ENCODE measurements at places on chromosomes 6 and 20.

GRCh38 chr6:63477422-63478040 is 94.7 kb upstream of the LOC128125822 start:
- no peak for DNase-seq

- no peak for DNase-seq
These were observed 93.5 kb upstream of the BMP5 start for GRCh38 chr6:55968926-55969325.

- no peak for DNase-seq
These were observed 68.5 kb upstream of the BTN3A2 start for GRCh38 chr6:26296556-26296856.

DNA sequence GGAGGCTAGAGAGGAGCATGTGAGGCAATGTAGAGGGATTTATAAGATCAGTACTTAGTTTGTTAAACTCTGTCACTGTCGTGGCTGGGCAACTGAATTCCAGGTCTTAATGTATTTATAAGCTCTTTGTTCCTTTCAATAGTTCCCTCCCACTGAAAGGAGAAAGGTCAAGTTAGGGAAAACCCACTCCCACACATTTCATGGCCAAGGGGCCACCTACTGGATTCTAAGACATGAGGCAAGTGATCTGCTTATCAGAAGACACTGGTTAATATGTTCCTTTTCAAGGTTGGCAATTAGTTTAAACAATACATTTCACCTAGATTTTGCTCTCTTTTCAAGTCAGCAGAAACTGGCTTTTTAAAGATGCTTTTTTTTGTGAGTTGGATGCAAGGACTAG is 5.4 kb upstream of the GSTA5 start:
- DNase-seq: no peak

DNA sequence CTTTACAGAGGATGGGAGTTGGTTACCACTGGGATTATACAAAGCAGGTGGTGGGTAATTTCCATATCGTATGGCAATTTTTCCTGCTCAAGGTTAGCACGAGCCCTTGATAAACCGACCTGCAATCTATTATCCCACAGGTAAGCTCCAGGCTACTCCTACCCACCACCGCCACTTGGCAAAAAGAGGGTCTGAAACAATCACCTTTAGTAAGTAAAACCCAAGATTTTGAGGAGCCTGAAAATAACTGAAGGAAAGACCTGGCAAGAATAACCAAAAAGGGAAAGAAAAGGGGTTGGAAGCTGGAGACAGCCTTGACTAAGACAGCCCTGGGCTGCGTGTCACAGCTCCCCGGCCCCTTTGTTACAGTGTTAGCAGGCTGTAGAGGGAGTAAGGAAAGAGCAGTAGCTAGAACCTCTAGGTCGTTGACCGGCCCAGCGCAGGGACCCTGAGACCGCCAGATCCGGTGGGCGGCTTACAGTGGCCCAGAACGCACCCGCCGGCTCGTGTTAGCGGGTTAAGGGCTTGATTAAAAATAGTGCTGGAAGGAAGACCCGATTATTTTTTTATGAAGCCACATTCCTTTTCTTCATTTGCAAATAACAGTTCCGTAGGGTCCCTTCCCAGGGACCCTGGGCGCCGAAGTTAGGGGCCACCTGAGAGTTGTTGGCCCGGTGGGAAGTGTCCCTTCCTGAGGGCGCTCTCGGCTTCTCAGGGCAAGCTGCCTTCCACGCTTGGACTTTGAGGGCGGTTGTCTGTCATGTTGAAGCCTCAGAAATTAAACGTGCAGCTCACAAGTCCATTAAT is 30.5 kb downstream of the TFAP2B start:
- no peak for DNase-seq

DNA sequence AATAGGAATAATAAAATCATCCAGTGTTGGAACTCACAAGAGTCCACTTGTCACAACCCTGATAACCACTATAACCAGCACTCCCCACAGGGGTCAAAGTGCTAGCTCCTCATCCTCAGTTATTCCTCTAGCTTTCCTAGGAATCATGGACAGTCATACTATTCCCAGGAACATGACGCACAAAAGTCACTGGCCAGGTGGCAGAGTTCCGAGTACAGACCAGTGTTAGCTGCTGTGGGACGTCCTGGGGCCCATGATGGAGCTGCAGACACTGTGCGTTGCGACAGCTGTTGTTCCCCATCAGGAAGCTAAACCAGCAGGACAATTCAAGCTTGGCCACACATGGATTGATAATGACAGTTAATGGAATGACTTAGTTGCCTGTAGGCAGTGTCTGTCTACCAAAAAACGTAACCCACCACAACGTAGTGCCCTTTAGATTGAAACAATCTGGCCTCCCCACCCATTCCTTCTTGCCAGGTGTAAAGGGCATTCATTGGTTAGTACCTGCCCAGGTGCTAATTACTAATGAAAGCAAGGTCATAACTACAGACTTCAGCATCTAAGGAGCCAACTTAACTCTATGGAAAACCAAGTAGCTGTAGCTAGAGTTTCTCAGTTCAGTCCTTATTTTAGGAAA is 17.4 kb downstream of the EZR start:
- no peak for DNase-seq

- DNase-seq: no peak
These were observed 828 bp upstream of the SULF2 start for GRCh38 chr20:47785854-47786764.

- no peak for DNase-seq
These were observed 13.8 kb upstream of the DUSP22 start for GRCh38 chr6:278494-278893.

DNA sequence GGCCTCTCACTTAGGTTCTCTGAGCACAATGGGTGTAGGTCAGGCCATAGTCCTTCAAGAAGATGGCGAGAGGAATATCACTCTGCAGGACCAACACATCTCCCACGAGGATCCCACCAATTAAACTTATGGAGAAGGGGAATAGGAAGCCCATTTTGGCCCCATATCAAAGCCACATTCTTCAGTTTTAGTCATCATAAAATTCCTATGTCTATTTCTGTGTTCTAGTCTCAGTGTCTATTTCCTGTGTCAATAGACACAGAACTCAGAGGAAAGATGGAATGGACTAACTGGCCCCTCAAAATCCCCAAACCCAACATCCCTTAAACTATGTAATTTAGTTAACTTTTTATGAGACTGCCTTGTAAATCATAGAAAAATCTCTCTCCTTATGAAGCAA is 216.8 kb downstream of the HACE1 start:
- no peak for DNase-seq

DNA sequence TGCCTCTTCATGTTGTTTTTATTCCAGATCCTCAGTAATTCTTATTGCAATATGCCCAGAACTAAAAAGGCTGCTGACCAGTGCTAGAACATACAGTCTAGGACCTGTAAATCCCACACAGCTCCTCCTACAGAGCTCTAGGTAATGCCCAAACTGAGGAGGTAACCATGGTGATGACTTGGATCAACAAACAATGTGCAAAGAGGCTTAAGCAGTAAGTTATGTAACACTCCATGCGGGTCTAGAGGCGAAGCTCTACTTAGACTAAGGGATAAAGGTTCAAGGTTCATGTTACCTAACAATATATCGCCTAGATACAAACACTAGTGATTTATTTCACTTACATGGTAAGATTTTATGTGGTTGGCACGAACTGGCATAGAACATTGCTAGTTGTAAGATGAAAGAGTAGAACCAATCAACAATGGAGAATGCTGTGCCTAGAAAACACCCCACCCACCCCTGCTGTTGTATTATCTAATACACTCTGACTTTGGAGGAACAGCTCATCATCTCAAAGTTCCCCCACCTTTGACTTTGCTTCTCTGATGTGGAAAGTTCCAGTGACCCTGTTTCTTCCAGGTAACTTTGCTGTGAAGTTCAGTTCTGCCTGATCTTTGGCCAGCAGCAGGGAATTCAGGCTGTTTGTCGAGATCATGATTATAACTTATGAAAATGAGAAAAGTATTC is 242.4 kb downstream of the ALDH8A1 start:
- no peak for DNase-seq

- no peak for DNase-seq
These were observed 348.5 kb downstream of the PLCB1 start for GRCh38 chr20:8480597-8480996.

GRCh38 chr20:14582855-14583254 is 245.4 kb upstream of the FLRT3 start:
- no peak for DNase-seq

- DNase-seq: no peak
These were observed 13.2 kb downstream of the CRYBG1 start for GRCh38 chr6:106373502-106374239.

DNA sequence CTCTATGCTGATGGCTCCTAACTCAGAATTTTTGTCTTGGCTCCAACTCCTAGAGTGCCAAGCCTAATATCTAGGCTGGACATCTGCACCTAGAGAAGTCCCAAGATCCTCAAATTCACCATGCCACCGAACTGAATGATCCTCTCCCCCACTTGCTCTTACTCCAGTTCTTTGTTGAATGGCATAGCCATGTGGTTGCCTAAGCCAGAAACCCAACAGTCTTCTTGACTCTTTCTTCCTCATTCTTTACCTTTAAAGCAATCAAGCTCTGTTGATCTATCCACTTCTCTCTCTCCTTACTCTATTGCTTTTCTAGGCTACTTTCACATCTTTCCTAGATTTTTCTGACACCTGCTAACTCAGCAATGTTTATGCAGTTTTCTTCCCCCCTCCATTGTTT is 126.5 kb upstream of the FOXO3 start:
- DNase-seq: no peak

DNA sequence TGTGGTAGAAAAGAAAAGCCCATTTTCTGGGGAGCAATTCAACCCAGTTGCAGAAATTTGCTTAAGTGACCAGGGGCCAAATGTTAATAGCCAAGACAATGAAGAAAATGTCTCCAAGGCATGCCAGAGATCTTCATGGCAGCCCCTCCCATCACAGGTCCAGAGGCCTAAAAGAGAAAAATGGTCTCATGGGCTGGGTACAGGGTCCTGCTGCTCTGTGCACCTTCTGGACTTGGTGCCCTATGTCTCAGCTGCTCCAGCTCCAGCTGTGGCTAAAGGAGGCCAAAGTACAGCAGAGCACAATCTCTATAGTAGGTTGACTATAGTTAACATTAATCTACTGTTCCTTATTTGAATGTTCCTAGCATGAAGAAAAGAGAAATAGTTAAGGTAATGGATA is 44.7 kb downstream of the FRK start:
- DNase-seq: no peak

- no peak for DNase-seq
These were observed 2.6 kb upstream of the SIRPB1 start for GRCh38 chr20:1622450-1622849.

DNA sequence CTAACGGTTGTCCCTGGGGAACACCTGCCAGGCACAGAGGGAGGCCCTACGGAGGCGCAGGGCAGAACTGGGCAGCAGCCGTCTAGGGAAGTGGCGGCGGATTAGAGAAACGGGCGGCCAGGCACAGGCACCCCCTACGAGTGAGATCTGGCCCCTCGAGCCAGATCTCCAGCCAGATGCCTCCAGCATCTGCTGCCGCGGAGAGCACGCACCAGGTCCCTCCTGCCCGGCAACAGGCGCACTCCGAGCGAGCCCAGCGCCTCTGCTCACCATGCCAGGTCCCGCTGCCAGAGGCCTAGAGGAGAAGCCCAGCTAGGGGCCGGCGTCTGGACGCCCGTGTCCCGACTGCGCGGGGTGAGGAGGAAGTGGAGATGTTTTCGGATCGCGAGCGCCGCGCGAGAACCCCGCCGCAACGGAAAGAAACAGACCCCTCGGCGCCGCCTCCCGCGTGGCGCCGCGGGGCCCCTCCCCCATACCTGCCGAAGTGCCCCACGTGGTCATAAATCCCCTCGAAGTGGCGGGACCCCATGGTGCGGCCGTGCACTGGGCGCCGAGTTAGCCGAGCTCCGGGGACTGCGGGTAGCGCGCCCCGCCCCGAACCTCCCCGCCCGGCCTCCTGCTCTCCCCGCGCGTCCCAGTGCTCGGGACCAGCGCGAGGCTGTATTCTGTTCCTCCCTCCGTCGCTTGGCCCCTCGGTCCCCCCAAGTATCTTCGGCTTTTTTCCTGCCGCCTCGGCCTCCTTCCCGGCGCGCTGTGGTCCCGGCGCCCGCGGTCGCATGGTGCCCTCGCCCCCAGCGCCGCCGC is at the start of gene SLC22A16:
Gene SLC22A16 (minus strand): TSS at position 568 of the 804 bp plus-strand sequence. CDS start 39 bp downstream, at position 529.
- DNase-seq: no peak

- no peak for DNase-seq
These were observed 63.0 kb upstream of the TINAG start for GRCh38 chr6:54245265-54245664.

- no peak for DNase-seq
These were observed 126.8 kb downstream of the SNX5 start for GRCh38 chr20:17841751-17842215.

DNA sequence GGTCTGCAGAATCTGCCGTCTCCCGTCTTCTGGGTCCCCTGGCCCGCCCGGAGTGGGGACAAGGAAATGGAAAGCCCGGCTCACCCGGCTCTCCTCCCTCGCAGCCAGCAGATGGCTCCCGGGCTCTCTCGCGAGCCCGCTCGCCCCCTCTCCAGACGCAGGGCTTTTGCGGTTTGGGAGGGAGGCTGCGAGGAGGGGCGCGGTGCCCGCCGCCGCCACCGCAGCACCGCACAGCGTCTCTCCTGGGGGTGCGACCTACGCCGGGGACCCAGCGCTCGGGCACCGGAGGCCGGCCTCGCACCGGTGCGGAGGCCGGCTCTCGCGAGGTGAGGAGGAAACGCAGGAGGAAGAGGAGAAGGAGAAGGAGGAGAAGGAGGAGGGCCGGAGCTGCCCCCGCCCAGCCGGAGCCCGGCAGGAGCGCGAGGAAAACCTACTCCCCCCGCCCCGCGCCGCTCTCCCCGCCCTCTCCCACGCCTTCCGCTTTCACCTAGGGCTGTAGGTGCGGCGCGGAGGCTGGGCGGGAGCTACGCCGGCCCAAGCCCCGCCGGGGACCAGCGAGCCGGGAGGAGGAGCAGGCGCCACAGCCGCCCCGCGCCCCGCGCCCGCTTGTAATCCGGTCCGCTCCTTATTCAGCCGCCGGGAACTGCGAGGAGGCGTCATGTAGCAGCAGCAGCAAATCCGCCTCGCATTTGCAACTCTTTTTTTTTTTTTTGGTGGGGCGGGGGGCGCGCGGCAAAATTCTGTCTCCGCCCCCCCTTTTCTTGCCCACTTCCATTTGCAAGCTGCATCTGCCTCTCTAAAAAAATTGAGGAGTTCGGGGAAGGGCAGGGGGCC is at the start of gene CARMIL1:
Gene CARMIL1 (plus strand): TSS at position 461 of the 834 bp plus-strand sequence. CDS start 422 bp downstream, outside the sequence.
- DNase-seq: peak; percentile 62

DNA sequence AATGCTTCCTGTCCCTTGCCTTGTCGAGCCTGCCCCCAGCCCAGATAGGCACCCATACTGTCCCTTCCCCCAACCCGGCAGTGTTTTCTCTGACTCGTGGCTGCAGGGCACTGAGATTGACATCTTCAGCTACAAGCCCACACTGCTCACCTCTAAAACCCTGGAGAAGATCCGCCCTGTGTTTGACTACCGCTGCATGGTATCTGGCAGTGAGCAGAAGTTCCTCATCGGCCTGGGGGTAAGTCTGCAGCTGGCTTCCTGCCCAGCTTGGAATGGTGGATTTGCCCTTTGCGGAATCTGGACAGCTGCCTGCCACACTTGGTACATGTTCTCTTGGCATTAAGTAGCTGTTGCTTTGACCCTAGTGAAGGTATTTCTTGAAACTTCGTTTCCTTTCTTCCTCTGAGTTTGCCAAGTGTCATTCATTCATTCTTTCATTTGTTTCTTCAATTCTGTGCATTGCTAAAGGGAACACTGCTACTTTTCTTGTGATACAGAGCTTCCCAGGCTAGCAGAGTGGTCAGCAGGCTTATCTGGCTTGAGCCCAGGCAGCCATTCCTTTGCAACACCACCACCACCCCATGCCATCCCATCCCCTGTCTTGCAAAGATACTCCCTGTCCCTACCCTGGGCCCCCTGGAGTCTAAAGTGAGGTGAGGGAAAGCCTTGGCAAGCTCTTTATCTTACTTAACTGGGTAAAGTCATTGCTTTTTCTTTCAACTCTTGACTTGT is 26.2 kb downstream of the CCDC167 start:
- DNase-seq: no peak

- no peak for DNase-seq
These were observed 236.4 kb downstream of the ARHGAP18 start for GRCh38 chr6:129473546-129473945.

Data from T-cell (primary cell).